ENCODE measurements at places on chromosomes 13 and 19.

- DNase-seq: no peak
These were observed 6.8 kb downstream of the FAM98C start for GRCh38 chr19:38409631-38410133.

- DNase-seq: peak; percentile 63
These were observed at the start of gene S1PR2 for GRCh38 chr19:10230861-10231611. S1PR2 (minus strand) TSS chr19:10231331; CDS start chr19:10224905, 6,426 bp downstream.

GRCh38 chr13:44620057-44620456 is 43.9 kb upstream of the TSC22D1 start:
- DNase-seq: no peak

DNA sequence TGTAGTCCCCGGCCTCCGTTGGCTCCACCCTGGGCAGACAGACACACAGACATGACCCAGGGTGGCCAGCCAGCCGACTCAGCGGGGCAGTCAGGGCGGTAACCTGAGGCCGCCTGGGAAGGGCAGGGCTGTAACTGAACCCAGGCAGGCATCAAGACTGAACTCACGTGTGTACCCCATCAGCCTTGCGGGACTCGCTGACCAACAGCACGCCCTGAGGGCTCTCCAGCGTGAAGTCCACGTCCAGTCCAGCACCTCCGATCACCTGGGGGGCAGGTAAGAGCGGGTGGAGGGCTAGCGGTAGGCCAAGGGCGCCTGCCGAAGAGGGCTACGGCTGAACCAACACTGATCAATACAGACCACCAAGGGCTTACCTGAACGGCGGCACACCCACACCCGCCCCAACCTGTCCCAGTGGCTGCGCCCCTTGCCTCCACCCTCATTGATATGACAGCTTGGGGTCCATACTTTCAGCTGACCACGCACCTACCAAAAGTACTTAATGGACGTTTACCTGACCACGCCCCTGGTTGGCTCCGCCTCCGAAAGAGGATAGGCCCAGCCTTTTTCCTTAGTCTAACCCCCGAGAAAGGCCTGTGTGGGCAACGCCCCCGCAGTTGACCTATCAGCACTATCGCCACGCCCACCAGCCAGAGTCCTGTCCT is 791 bp downstream of the TMED1 start:
- no peak for DNase-seq

- DNase-seq: no peak
These were observed 19.0 kb upstream of the ACOD1 start for GRCh38 chr13:76929320-76929719.

- DNase-seq: no peak
These were observed 45.2 kb upstream of the URI1 start for GRCh38 chr19:29896802-29897201.

GRCh38 chr13:93476175-93476574 is 249.6 kb downstream of the GPC6 start:
- no peak for DNase-seq

DNA sequence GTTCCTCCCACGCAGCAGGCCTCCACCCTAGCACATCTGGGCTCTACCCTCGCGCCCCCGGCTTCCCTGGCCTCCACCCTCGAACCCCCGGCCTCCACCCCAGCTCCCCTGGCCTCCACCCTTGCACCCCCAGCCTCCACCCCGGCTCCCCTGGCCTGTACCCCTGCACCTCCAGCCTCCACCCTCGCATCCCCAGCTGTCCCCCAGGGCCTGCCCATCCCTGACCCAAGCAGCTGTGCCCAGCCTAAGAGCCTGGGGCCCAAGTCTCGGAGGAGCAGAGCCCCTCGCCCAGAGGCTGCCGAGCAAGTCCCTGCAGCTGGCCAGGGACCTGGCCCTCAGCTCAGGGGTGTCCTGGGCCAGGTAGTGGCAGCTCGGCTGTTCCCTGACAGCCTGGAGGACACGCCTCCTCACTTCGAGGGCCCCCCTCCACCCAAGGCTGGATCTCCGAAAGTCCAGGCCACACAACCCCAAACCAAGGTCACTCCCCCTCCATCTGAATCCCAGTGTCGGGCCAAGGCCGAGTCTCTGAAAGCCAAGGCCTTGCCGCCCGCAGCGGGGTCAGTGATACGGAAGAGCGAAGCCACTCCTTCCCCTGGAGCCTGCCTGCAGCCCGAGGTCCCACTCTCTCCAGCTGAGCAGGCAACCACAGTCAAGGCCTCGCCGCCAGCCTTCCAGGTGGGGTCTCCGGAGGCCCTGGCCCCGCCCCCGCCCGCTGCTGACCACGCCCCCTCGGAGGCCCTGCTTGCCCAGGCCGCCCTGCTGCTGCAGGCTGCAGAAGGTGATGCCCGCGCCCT is 7.9 kb upstream of the ARHGAP33 start:
- no peak for DNase-seq

GRCh38 chr19:8148410-8149260 is 757 bp downstream of the FBN3 start:
- no peak for DNase-seq

DNA sequence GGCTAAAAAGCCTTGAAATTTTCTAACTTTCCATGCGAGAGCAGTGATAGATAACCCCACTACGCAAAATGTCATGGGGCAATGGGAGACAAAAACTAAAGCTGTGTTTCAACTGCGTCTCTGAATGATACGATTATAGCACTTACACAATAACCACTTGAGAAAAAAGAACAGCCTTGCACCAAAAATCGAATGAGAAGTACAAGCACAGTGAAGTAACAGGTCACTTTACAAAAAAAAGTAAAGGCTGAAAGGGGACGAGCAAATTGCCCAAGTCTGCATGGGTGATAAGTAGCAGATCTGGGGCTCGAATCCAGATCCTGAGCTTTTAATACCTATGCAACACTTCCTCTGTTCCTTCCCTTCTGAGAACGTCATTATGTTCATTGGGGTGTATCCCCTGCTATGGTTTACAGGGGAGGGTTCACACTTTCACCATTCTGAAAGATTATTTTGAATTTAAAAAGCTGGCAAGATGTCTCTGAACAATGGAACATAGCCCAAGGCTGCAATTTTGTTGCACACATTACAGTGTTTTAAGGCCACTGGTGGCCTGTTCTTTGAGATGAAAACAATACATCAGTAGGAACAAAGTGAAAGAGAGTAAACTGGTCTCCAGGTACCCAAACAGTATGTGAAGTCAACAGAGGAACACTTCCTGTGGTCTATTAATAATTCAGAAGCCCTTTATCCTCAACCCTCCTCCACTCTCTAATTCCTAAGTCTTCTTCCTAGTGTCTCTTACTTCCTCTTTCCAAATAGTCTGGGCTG is 3.2 kb downstream of the CPB2 start:
- DNase-seq: no peak

- no peak for DNase-seq
These were observed 13.7 kb downstream of the ANKRD27 start for GRCh38 chr19:32661318-32661717.

GRCh38 chr19:16366433-16367260 is 42.0 kb downstream of the KLF2 start:
- peak; percentile 43 for DNase-seq

DNA sequence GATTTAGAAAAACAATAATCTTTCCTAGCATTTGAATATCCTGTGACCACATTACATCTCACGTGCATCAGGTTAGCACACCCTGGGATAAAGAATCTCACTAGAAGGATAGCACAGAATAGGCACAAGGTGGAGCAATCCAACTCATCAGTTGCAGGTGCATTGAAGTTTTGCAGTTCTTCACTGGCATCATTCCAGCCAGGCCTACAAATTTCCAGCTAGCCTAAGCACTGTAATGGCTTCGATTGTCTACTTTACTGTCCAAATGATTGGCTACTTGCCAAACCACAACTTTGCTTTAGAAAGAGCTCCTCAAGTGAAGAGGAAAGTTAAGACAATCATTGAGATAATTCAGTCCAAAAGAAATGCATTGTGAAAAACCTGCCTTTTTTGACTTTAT is 89.5 kb downstream of the SPRY2 start:
- no peak for DNase-seq

GRCh38 chr19:31666126-31666525 is 316.9 kb upstream of the TSHZ3 start:
- no peak for DNase-seq

GRCh38 chr19:1917146-1917545 is 11.9 kb downstream of the ADAT3 start:
- no peak for DNase-seq

DNA sequence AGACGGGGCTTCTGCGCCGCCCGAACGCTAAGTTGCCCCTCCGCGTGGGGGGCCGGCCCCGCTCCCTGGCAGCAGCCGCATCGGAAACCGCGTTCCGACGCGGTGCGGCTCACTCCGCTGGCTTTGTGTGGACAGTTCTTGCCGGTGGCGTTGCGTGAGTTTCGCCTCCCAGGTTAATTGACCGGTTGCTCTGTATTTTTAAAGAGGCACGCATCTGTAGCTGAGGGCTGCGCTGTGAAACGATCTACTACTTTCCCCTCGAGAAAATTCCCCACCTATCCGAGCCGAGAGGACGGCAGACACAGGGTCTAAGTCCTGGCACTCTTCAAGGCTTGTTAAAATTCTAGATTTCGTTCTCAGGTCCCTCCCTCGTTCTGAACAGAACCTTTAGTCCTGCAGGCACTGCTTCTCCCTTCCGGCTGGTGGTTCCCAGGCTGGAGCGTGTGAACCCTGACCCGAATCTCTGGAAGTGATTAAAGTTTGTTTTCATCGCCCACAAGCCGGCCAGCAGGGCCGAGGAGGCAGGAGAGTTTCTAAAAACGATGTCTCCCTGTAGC is 933 bp downstream of the ARHGEF7 start:
- no peak for DNase-seq

GRCh38 chr13:34913040-34913439 is 29.0 kb upstream of the NBEA start:
- no peak for DNase-seq

DNA sequence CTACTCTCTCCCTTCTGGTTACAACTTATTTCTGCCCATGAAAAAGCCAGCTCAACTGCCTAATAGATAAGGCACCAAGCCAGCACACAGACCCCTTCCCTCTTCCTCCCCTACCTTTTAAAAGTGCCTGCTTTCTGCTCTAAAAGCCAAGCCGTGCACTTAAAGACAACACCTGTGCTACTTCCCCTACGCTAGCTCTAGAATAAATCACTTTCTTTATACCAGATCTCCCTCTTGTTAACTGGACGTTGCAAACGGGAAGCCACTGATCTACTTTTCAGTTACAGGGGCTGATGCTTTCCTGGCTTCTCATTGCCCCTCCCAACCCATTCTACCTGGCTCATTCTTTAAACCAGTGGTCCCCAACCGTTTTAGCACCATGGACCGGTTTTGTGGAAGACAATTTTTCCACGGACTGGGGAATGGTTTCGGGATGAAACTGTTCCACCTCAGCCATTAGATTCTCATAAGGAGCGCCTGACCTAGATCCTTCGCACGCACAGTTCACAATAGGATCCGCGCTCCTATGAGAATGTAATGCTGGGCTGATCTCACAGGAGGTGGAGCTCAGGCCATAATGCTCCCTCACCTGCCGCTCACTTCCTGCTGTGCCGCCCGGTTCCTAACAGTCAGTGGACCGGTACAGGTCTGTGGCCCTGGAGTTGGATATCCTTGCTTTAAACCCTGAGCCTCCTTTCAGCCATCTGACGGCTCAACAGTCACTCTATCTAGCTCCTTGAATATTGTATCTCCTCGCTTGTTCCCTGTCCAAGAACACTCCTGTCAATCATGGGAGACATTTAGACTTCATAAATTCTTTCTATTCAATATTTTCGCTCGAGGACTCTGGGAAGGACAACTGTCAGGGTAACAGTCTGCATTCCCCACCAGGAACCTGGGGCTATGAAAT is 841 bp upstream of the ZNF223 start:
- no peak for DNase-seq

DNA sequence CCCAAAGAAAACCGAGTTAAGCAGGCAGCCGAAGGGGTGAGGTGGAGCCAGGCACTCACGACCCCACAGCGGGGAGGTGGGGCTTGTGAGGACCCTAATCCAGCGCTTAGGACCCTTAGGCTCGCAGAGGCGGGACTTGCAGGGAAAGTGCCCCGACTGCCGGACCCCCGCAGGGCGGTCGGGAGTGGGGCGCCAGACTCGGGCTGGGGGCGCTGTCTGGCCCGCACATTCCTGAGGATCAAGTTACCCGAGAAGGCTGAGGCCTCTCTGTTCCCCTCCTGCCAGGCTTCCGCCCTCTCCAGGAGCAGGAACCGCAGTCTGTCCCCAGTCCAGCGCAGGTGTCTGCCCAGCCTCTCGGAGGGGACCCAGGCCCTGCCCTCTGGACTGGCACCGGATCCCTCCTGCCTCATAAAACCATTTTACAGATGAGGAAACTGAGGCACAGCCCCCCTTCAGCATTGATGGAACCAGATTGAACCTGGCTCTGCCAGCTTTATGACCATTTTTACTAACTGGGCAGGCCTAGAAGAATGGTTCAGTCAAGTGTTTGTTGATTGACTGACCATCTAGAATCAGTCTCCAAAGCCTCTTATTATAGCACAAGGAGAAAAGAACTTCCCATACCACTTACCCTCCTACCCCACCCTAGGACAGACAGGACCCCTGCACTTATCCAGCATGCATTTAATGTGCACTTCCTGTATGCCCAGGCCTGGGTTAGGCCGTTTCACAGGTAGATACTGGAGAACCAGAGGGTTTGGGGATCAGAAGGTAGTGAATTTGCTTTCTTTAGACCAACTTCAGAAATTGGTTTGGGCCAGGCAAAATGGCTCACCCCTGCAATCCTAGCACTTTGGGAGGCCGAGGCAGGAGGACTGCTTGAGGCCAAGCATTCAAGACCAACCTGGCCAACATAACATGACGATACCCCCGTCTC is 6.7 kb upstream of the JUND start:
- DNase-seq: no peak

DNA sequence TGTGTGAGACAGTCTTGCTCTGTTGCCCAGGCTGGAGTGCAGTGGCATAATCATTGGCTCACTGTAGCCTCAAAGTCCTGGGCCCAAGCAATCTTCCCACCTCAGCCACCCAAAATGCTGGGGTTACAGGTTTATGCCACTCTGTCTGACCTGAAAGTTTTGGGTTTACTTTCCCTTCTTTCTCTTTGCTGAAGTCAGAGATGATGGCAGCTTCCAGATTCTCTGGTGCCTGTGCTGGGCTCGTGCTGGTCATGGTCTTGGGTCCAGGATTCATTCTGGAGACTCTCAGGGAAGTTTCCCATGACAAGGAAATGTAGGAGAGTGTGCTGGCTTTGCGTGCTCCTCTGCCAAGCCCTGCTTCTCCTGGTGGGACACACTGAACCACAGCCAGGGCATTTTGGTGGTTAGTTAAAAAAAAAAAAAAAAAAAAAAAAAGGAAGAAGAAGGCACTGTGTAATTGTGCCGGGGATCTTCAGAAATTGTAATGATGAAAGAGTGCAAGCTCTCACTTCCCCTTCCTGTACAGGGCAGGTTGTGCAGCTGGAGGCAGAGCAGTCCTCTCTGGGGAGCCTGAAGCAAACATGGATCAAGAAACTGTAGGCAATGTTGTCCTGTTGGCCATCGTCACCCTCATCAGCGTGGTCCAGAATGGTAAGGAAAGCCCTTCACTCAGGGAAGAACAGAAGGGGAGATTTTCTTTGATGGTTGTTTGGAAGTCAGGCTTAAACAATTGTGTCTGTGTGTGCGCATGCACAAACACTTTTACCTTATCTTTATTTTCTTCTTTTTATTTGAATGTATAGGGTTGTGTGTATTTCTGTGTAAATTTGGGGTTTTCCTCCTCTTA is at the start of gene ALOX5AP:
Gene ALOX5AP (plus strand): TSS at position 519 of the 847 bp plus-strand sequence. CDS start 63 bp downstream, at position 582.
- DNase-seq: no peak
